ENCODE measurements at places on chromosomes 12 and 14.

DNA sequence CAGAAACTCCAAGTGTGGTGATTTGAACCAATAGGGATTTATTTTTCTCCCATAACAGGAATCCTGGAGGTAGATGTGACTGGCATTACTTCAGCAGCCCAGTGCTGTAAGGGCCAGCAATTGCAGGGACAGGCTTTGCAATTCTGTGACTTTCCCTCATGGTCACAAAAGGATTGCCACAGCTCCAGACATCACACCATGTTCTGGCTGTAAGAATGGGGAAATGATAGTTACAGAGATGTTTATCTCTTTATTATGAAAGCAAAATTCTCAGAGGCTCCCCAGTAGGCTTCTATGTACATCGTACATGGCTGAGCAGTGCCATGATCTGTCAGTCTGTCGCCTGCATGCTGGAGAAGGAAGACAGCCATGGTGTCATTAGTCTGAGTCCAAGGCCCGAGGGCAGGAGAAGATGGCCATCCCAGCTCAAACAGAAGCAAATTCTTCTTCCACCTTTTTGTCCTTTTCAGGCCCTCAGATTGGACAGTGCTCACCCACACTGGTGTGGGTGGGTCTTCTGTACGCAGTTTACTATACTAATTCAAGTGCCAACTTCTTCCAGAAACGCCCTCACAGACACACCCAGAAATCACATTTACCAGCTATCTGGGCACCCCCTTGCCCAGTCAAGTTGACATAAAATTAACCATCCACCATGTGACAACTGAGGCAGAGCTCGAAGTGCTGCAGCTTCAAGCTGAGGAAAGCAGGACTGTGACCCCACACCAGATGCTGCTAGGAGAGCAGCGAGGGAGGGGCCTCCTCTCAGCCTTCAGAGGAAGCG lies 17.2 kb downstream of the ZBTB42 start:
- DNase-seq, result no peak

DNA sequence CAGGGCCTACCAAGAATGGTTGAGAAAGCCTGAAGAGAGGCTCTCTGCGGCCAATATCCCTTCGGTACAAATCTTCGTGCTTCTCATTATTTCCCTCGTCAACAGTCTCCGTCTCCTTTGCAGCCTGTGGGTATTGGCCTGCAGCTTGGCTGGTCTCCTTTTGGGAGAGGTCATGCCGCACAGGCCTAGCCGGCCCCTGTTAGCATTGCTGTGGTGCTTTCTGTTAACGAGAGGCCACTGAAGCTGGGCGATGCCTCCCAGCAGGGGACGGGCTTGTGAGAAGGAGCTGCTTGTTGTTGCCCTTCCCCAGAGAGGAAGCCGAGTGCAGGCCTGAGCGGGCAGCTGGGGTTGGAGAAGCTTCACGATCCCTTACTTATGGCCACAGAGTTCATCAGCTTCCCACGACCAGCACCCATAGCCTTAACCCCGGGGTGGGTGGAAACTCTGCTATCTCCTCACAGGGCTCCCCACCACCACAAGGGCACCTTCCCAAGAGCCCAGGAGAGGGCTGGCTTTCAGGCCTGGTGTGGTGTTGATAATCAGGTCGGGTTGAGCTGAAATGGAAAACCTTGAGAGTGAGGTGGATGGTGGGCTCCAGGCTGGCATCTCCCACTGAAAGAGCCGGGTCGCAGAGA lies 228.6 kb downstream of the ZFP36L1 start:
- DNase-seq, result no peak

GRCh38 chr12:104677441-104678089 lies 220.8 kb downstream of the CHST11 start:
- no peak for DNase-seq

GRCh38 chr12:107353312-107353711 lies 260.0 kb upstream of the CRY1 start:
- DNase-seq, result no peak

- no peak for DNase-seq
Measured at GRCh38 chr12:64669270-64669842, 59.1 kb downstream of the RASSF3 start.

Data from NCI-H1092 (cell line).